ENCODE measurements at places on chromosomes 3 and 15. TPM values are rescaled to one million over a fixed set of nuclear protein-coding genes. Genes with fewer than 3 reads are reported as not detected.

DNA sequence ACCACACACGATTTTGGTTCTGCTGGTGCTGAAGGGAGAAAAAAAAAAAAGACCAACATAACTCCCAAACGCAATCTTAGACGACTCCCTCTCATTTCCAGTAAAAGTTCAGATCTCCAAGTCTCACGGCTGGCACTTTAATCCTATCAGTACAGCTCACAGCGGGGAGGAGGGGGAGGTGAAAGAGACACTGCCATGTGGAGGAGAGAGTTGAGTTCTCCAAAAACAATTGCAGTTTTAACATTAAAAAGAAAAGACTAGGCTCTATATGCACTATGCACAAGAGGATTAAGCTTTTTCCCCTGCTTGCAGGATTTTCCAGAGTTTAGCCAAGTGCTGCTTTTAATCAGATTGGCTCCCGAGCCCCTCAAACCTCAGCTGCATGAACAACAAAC lies 16.8 kb downstream of the BMF start:
- no peak for DNase-seq
- H3K27me3 ChIP-seq, result no peaks in the 10 kb centered on the region
- H3K36me3 ChIP-seq, result no peaks in the 10 kb centered on the region
- no peak overlapping the region for H3K4me3 ChIP-seq
- H3K4me1 ChIP-seq, result peaks cover 77% of the 10 kb centered on the region
- H3K27ac ChIP-seq, result peak overlapping the region; percentile 91

DNA sequence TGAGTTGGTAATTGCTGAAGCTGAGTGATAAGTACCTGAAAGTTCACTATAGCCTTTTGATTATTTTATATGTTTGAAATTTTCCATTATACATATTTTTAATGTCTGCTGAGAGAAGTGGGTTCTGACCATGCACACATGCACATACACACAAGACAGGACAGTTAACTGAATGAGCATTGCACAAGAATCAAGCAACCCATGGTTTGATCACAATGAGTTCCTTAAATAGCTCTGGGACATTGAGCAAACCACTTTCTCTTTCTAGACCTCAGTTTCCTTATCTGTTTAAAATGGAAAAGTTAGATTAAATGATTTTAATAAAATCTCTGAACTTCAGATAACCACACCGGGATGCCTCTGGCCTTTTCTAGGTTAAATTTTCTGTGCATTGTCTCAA lies 26.7 kb downstream of the SNTN start:
- H3K27ac ChIP-seq, result no peak overlapping the region
- no peak overlapping the region for H3K4me3 ChIP-seq
- H3K36me3 ChIP-seq, result no peaks in the 10 kb centered on the region
- DNase-seq, result no peak
- H3K27me3 ChIP-seq, result no peaks in the 10 kb centered on the region

- DNase-seq, result no peak
- no peaks in the 10 kb centered on the region for H3K27me3 ChIP-seq
- H3K4me3 ChIP-seq, result no peak overlapping the region
- H3K4me1 ChIP-seq, result no peaks in the 10 kb centered on the region
- no peak overlapping the region for H3K27ac ChIP-seq
These were observed 369.6 kb downstream of the OTOL1 start for GRCh38 chr3:161866176-161866575.

GRCh38 chr3:8085498-8085897 lies 416.1 kb upstream of the LMCD1 start:
- H3K4me1 ChIP-seq, result no peaks in the 10 kb centered on the region
- no peak overlapping the region for H3K4me3 ChIP-seq
- H3K36me3 ChIP-seq, result no peaks in the 10 kb centered on the region
- DNase-seq, result no peak
- no peak overlapping the region for H3K27ac ChIP-seq

DNA sequence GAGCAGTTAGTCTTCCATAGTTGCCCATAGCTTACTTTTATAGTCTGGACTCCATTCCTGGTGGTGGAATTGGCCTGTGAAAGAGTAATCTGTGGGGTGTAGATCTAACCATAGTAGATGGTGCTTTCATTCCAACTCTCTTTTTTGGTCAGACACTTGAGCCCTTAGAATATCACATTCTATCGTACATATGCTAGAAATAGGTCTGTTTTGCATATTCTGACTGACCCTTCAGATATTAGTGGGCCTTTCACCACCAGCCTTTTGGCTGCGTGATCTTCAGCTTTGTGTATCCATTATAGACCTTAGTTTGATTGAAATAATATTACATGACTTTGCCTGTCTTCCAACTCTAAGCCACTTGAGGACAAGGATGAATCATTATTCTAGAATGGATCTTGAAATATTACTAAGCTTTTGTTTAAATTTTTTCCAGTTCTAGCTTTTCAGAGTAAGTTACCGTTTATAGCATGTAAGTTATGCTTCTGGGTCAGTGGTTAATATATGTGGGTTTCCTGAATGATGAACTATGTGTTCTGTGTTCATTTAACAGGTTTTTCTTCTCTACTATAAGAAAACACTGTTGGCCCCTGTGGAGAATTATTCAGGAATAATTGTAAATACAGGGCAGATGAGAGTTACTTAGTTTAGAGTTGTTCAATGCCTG lies 8.7 kb downstream of the RAB7A start:
- H3K27me3 ChIP-seq, result no peaks in the 10 kb centered on the region
- H3K27ac ChIP-seq, result no peak overlapping the region
- no peak overlapping the region for H3K4me3 ChIP-seq

GRCh38 chr3:171782617-171783016 lies 27.7 kb downstream of the PLD1 start:
- no peaks in the 10 kb centered on the region for H3K36me3 ChIP-seq
- no peak overlapping the region for H3K27ac ChIP-seq
- DNase-seq, result no peak
- H3K4me1 ChIP-seq, result no peaks in the 10 kb centered on the region
- H3K27me3 ChIP-seq, result no peaks in the 10 kb centered on the region

- H3K4me1 ChIP-seq, result peaks cover 70% of the 10 kb centered on the region
- DNase-seq, result peak; percentile 64
- no peak overlapping the region for H3K4me3 ChIP-seq
- peaks cover 7% of the 10 kb centered on the region for H3K27me3 ChIP-seq
These were observed 16.1 kb downstream of the AMOTL2 start for GRCh38 chr3:134357914-134358811.

DNA sequence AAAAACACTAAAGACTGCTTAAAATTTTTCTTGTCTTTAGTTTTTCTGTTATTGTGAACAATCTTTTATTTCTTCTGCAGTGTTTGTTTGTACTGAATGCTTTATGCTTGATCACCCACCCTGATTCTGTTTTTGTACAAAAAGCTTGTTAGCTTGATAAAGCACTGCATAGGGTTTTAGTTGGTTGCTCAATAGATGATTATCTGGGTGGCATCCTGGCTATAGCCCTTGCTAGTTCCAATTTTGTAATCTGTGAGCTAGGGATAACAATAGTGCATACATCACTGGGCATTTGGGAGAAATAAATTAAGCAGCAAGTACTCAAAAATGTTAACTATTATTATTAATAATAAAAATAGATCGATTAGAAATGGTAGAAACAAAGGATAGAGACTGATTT lies 102.3 kb downstream of the ZPLD1 start:
- no peaks in the 10 kb centered on the region for H3K4me1 ChIP-seq
- no peak for DNase-seq
- H3K27me3 ChIP-seq, result no peaks in the 10 kb centered on the region
- H3K36me3 ChIP-seq, result no peaks in the 10 kb centered on the region
- H3K4me3 ChIP-seq, result no peak overlapping the region
- no peak overlapping the region for H3K27ac ChIP-seq

DNA sequence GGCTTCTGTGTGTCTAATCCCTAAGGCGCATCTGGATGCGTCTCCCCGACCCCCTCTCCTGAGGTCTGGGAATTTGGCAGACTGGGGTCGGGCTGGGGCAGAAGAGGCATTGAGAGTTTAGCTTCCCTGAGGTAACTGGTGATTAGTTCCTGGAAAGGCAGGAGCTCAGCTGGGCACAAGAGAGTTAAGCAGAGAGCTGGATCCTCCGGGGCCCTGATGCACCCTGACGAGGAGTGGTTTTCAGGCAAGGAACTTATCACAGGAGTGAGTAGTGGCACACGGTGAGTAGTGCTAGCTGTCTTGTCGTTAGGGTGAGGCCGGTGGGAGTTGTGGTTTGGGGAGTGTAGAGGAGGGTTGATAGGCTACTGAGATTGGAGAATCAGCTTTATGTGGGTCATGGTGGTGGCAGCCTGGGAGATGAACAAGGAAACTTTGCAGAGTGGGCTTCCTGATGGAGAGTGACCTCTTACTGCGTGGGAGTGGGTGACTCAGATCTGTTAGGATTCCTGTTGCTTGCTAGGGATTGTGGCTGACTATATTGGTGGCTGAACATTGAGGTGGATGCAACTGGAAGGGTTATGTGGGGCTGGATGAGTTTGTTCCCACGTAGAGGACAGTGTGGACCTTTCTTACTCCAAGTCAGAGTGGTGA lies 897 bp downstream of the RAD54L2 start:
- H3K4me3 ChIP-seq, result peak overlapping the region; percentile 88
- peak overlapping the region; percentile 87 for H3K27ac ChIP-seq
- H3K27me3 ChIP-seq, result no peaks in the 10 kb centered on the region
- peak; percentile 61 for DNase-seq
- H3K36me3 ChIP-seq, result no peaks in the 10 kb centered on the region

GRCh38 chr15:35697549-35698299 lies 151.8 kb upstream of the DPH6 start:
- peak overlapping the region; percentile 24 for H3K27ac ChIP-seq
- H3K4me1 ChIP-seq, result no peaks in the 10 kb centered on the region
- H3K27me3 ChIP-seq, result no peaks in the 10 kb centered on the region
- no peaks in the 10 kb centered on the region for H3K36me3 ChIP-seq

GRCh38 chr3:171490901-171491300 lies 30.7 kb upstream of the TNIK start:
- no peaks in the 10 kb centered on the region for H3K4me1 ChIP-seq
- peak overlapping the region; percentile 33 for H3K27ac ChIP-seq
- H3K4me3 ChIP-seq, result no peak overlapping the region
- DNase-seq, result no peak

- H3K27me3 ChIP-seq, result no peaks in the 10 kb centered on the region
- no peak overlapping the region for H3K27ac ChIP-seq
- no peak for DNase-seq
These were observed 133.7 kb upstream of the ALCAM start for GRCh38 chr3:105233010-105233409.

- H3K4me3 ChIP-seq, result no peak overlapping the region
- no peaks in the 10 kb centered on the region for H3K27me3 ChIP-seq
- H3K36me3 ChIP-seq, result no peaks in the 10 kb centered on the region
These were observed 10.7 kb downstream of the CHST14 start for GRCh38 chr15:40481341-40482074.

- no peak overlapping the region for H3K27ac ChIP-seq
- H3K36me3 ChIP-seq, result no peaks in the 10 kb centered on the region
- H3K27me3 ChIP-seq, result no peaks in the 10 kb centered on the region
- H3K4me1 ChIP-seq, result no peaks in the 10 kb centered on the region
- no peak for DNase-seq
These were observed 332.4 kb downstream of the MAGI1 start for GRCh38 chr3:65706301-65706700.

GRCh38 chr3:190088890-190089289 lies 31.8 kb downstream of the P3H2 start:
- no peak for DNase-seq
- H3K27me3 ChIP-seq, result no peaks in the 10 kb centered on the region
- no peak overlapping the region for H3K4me3 ChIP-seq
- no peaks in the 10 kb centered on the region for H3K36me3 ChIP-seq
- H3K27ac ChIP-seq, result peak overlapping the region; percentile 24

DNA sequence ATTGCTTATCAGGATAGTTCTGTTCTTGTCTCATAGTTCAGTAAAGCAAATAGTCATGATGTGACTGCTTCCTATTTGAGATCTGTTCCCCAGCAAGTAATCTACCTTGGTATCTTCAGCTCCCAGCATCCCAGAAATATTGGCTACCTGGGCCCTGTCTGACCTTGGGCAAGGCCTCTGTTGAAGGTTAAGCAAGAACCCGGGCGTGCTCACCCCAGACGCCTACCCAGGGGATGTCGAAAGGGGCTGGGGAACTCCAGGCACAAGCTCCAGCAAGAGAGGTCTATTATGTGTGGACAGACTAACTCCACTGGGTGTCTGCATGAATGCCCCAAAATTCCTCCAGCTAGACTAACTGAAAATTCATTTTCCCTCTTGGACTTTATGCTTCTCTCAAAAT lies 37.3 kb upstream of the IGF1R start:
- no peaks in the 10 kb centered on the region for H3K27me3 ChIP-seq
- DNase-seq, result no peak
- H3K27ac ChIP-seq, result no peak overlapping the region
- H3K4me1 ChIP-seq, result no peaks in the 10 kb centered on the region
- no peaks in the 10 kb centered on the region for H3K36me3 ChIP-seq
- no peak overlapping the region for H3K4me3 ChIP-seq

GRCh38 chr15:63402498-63403253 lies 21.0 kb upstream of the CA12 start:
- peak overlapping the region; percentile 66 for H3K27ac ChIP-seq
- H3K27me3 ChIP-seq, result no peaks in the 10 kb centered on the region
- no peaks in the 10 kb centered on the region for H3K36me3 ChIP-seq
- no peak for DNase-seq
- H3K4me1 ChIP-seq, result peaks cover 10% of the 10 kb centered on the region

- no peaks in the 10 kb centered on the region for H3K36me3 ChIP-seq
- no peak overlapping the region for H3K4me3 ChIP-seq
- DNase-seq, result no peak
- peaks cover 96% of the 10 kb centered on the region for H3K4me1 ChIP-seq
- H3K27ac ChIP-seq, result no peak overlapping the region
These were observed 19.3 kb downstream of the MBNL1 start for GRCh38 chr3:152287898-152288576.

DNA sequence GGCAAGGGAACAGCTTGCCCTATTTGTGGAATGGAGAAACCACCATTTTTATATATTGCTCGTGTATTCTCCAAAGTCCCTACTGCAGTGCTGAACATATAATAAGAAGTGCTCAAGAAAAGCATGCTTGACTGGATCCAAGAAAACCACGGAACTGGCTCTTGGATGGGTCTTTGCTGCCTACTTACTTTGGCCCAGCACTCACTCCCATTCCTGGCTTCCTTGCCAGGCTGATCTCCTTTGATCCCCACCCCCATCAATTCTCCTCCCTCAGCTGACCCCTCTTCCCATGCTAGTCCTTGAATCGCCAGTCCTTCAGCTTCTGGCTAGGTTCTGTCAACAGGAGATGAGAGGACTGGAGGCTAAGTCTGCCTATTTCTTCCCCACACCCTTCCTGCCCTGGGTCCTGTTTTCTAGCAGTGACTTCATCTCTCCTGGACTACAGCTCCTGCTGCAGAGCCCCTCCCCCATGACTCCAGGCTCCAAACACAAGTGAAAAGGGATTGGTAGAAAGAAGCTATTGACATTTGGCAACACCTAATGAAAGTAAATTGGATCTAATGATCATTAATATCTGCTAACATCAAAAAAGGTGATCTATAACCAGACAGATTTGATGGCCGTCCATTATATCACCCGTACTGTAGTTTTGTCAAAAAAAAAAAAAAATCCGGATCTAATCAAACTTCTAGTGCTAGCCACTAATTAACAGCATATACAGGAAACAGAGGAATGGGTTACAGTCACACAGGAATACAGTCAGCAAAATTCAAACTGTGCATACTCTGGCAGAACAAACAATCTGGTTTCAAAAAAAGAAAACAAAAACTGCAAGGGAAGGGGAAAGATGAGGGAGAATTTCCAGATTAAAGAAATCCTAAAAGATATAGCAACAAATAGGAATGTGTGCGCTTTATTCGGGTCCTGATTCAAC lies 7.8 kb downstream of the FAM240A start:
- DNase-seq, result no peak
- H3K4me3 ChIP-seq, result no peak overlapping the region
- H3K27ac ChIP-seq, result peak overlapping the region; percentile 50
- H3K36me3 ChIP-seq, result no peaks in the 10 kb centered on the region
- H3K4me1 ChIP-seq, result no peaks in the 10 kb centered on the region

TGM5 gene
- total RNA-seq, result not detected

CD200R1L gene
- total RNA-seq, result not detected

PLSCR5 gene
- total RNA-seq, result not detected

STAC gene
- total RNA-seq, result 2.9 TPM

SEMA7A gene
- 141 TPM for total RNA-seq

GOLGA8H gene
- 1.6 TPM for total RNA-seq
